ENCODE measurements at places on chromosomes 11 and 22.

GRCh38 chr11:19552161-19552560 is 160.5 kb upstream of the NAV2 start:
- no peak for DNase-seq

- DNase-seq = no peak
These were observed 1.5 kb downstream of the IFITM5 start for GRCh38 chr11:297586-298405.

GRCh38 chr22:41830174-41830573 is 2.7 kb upstream of the SREBF2 start:
- no peak for DNase-seq

GRCh38 chr11:32331098-32331497 is 104.2 kb downstream of the WT1 start:
- DNase-seq = no peak

DNA sequence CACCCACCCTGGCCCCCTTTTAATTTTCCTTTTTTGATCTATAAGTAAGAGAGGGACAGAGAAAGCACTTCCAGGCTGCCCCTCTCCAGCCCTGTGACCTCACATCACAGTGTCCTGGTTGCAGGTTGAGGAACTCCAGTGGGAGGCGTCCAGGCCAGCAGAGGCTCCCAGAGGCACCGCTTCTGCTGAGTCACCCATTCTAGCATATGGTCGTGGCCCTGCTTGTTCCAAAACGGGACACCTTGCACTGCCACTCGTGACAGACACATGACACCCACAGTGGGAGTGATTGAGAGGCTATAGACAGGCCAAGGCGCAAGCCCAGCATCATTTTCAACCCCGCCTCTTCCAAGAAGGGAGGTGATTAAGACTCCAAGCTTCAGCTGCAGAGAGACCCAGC is 16.0 kb upstream of the TMPRSS4 start:
- no peak for DNase-seq

GRCh38 chr22:44023404-44024287 is 456 bp upstream of the PARVB start:
- no peak for DNase-seq

DNA sequence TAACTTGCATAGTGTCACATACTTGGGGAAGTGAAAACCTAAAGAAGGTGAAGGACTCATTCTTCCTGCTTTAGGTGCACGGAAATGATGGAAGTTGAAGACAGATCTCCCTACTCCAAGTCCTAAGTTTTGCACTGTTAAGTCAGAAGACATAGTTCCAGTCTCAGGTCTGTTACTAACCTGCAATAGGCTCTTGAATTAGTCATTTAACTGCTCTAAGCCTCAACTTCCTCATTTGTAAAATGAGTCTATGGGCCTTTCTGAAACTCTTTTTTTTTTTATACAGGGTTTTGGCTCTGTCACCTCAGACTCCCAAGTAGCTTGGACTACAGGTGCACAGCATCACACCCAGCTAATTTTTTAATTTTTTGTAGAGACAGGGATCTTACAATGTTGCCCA is 30.8 kb upstream of the POU2AF1 start:
- no peak for DNase-seq

- DNase-seq = peak; percentile 38
These were observed 33.6 kb downstream of the MAP6 start for GRCh38 chr11:75635066-75635862.

DNA sequence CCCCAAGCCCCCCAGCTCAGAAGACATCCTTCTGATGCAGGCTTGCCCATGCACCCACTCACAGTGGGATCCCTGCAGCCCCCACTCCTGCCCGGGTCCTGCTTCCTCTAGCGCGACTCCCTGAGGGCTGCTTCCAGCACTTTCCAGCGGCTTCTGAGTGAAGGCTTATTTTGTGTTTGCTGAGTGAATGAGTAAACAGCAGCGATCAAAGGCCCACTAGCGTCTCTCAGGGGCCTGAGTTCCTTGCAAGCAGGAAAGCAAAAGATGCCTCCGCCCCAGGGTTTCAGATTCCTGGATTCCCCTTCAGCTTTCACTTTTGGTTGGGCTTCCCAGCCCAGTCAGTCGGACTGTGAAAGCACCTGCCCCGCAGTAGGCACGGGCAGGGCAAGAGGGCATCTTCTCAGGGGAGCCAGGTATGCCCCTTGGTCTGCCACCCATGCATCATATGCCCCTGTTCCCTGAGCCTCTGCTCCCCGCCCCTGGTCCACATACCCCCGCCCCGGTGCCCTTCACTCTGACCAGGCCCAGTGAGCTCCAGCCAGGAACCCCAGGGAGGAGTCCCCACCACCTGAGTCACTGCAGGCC is 9.2 kb downstream of the FADD start:
- peak; percentile 15 for DNase-seq

GRCh38 chr11:124941703-124942102 is 5.9 kb upstream of the HEPACAM start:
- DNase-seq = no peak

- no peak for DNase-seq
These were observed 796 bp downstream of the MYOD1 start for GRCh38 chr11:17719938-17720795.

DNA sequence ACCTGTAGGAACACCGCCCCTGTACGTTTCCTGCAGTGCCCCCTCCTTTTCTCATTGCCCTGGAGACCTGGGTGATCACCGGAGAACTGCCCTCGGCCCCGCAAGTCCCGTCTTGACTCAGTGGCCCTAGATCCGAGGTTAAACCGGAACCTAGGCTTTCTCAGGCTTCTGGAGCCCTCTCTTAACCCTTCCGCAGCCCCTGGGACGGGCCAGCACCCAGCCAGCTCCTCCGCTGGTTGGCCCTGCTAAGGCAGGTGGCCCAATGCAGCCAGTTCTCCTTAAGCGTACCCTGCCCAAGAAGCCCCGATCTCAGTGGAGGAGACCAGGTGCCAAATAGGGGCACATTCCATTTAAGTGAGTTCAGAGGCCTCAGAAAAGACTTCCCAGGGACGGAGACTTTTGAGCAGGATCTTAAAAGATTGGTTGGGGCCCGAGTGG is 776 bp downstream of the NLRX1 start:
- DNase-seq = no peak

DNA sequence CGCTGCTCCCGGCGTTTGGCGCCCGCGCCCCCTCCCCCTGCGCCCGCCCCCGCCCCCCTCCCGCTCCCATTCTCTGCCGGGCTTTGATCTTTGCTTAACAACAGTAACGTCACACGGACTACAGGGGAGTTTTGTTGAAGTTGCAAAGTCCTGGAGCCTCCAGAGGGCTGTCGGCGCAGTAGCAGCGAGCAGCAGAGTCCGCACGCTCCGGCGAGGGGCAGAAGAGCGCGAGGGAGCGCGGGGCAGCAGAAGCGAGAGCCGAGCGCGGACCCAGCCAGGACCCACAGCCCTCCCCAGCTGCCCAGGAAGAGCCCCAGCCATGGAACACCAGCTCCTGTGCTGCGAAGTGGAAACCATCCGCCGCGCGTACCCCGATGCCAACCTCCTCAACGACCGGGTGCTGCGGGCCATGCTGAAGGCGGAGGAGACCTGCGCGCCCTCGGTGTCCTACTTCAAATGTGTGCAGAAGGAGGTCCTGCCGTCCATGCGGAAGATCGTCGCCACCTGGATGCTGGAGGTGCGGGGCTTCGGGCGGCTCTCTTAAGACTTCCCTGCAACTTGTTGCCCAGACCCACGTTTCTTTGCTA is at the start of gene CCND1:
Gene CCND1, plus strand, starts transcription at position 162 of the 587 bp plus-strand sequence. Its CDS starts 158 bp downstream, at position 320.
- no peak for DNase-seq

DNA sequence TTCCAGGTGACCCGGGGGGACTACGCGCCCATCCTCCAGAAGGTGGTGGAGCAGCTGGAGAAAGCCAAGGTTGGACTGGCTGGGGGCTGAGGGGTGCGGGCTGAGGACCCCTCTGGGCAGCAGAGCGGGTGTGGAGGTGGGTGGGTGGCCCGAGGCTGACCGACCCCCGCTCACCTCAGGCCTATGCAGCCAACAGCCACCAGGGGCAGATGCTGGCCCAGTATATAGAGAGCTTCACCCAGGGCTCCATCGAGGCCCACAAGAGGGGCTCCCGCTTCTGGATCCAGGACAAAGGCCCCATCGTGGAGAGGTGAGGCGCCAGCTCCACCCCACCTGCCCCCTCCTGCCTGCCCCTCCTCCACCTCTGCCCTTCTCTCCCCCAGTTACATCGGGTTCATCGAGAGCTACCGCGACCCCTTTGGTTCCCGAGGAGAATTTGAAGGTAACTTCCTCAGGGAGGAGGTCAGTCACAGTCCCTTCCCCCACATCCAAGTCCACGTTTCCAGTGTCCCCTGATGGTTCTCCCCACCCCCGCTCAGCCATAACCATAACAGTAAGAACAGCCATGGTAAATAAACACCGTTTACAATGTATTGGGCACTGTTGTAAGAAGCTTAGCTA is 11.2 kb downstream of the DPP3 start:
- no peak for DNase-seq

DNA sequence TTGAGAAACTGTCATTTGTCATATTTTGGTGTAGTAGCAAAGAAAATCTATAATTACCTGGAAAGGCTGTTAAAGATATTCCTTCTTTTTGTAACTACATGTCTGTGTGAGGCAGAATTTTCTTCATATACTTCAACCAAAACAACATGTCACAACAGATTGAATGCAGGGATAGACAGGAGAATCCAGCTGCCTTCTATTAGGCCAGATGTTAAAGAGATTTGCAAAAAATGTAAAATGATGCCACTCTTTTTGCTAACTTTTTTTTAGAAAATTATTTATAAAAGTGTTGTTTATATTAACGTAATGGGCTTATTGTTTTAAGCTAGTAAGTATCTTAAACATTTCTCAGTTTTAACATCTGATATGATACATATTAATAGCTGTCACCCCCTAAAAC is 12.7 kb downstream of the DGKZ start:
- DNase-seq = no peak

DNA sequence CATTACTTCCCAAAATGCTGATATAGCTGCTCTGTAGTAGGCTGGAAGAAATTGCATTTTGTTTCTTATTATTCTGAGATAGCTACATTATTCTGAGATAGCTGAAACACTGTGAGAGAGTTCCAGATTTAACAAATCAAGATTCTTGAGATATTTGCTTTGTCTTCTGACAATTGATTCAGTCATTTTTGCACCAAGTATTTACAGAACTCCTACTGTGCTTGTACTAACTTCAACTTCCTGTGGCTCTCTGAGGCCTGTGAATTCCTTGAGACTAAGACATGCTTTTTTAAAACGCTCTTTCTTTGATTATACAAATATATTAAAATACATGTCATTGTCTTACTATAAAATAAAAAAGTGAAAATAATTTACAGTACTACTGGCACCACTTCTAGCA is 52.7 kb downstream of the USP47 start:
- no peak for DNase-seq

DNA sequence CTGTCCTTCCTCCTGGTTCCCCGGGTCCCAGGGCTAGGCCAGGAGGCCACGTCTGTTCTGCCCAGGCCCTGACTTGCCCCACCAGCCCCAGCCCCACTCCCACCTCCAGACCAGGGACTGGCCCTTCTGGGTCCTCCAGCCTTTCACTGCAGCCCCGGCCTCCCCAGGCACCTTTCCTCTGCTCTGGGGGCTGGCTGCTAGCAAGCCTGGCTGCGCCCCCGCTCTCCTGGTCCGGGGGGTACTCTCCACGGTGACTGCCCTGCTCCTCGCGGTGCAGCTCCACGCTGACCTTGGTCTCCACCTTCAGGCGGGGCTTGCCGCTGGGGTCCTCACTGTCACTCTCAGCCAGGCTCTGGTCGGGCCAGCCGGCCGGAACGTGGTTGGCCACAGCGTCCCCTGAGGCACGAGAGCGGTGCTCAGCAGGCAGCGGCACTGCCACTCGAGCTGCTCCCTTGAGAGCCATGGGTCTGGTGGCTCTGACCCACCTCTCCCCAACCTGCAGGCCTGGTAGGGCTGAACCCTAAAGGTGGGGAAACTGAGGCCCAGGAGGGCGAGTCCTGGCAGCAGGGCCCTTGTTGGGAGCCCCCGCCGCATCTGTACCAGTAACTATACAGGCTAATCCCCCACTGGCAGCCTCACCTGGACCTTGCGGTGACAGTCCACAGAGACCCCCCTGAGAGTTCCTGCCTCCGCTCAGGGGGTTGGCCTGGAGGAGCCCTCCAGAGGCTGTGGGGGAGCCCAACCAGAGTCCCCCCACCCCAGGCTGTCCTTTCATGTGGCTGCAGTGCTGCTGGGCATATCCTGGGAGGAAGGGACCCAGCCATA is 29.0 kb downstream of the TRMU start:
- DNase-seq = no peak

- DNase-seq = no peak
These were observed 21.2 kb downstream of the SCGB1A1 start for GRCh38 chr11:62439785-62440602.

DNA sequence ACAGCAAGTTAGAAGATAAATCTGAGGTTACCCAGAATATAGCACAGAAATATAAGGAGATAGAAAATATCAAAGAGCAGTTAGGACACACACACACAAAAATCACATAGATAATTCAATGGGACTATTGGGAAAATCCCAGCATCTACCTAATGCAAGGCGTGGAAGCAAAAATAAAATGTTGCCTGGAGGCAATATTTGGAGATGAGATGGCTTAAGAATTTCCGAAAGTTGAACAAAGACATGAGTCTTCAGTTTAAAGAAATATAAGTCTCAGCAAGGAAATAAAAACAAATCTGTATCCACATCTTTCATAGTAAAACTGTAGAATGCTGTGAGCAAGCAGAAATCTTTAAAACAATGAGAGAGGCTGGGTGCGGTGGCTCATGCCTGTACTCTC is 29.5 kb upstream of the ACR start:
- DNase-seq = no peak

DNA sequence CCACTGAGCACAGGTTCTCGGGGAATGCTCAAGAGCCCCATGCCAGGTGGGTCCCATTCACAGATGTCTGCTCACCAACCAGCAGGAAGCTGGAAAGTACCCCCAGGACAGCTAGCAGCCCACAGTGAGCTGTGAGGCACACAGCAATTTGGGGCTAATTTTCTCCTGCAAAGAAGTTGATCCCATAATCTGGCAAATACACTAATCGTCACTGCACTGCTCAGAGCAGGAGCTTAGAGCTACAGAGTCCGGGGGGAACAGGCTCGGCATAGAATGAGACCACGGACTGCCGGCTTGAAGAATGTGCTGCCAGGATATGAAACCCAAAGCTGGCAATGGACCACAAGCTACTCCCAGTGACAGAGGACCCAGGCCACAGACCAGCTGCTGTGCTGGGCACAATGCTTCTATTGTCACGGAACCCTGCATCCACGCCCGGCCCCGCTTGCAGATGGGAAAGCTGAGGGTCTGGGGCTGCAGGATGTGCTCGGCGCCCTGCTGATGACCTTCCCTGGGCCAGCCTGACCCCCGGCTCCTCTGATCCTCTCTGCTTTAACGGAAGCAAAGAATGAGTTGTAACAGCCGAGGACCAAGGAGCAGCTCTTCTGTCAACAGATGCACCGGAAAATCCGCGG is 239.7 kb downstream of the CTTN start:
- DNase-seq = no peak

- no peak for DNase-seq
These were observed 51.1 kb upstream of the LMO2 start for GRCh38 chr11:33942954-33943353.

Data from NCI-H2029 treated with DMSO at 0.1 percent for 48 hours (cell line).